Mesothelial cell of epicardium (in vitro differentiated cells): ENCODE measurements at places on chromosomes 7 and 10.

DNA sequence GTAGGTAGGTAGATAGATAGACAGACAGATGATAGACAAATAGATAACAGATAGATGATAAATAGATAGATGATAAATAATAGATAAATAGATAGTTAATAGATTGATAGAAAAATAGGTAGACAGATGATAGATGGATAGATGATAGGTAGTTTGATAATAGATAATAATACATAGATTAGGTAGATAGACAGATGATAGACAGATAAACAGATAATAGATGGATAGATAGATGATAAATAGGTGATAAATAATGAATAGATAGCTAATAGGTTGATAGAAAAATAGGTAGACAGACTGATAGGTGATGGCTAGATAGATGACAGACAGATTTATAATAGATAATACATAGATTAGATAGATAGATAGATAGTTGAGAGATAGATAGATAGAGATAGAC, 350.5 kb upstream of the DPP6 start:
- DNase-seq, result no peak

DNA sequence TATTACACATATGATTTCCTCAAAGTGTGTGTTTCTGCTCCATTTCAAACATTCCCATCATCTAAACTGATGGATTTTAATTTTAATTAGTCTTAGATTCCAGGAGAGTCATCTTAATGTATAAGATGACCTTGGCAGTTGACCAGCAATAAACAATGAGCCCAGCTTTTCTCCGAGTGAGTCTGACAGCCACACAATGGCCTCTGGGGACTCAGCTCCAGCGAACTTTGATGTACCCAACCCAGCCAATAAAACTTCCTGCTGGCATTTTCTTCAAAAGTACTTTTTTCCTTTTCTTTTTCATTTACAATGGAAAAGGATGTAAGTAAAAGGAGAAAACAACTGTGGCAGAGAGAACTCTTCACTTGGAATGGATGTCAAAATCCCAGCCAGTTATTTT, 139.1 kb upstream of the CTBP2 start:
- no peak for DNase-seq

GRCh38 chr7:152597507-152597906, 78.4 kb downstream of the XRCC2 start:
- DNase-seq, result no peak

GRCh38 chr10:88793712-88794299, 8.7 kb upstream of the LIPM start:
- DNase-seq, result no peak
